ENCODE measurements at places on chromosomes 5 and 9. TPM values are rescaled to one million over a fixed set of nuclear protein-coding genes. Genes with fewer than 3 reads are reported as not detected.

GRCh38 chr5:154241021-154241420, 50.5 kb downstream of the GALNT10 start:
- DNase-seq: no peak

DNA sequence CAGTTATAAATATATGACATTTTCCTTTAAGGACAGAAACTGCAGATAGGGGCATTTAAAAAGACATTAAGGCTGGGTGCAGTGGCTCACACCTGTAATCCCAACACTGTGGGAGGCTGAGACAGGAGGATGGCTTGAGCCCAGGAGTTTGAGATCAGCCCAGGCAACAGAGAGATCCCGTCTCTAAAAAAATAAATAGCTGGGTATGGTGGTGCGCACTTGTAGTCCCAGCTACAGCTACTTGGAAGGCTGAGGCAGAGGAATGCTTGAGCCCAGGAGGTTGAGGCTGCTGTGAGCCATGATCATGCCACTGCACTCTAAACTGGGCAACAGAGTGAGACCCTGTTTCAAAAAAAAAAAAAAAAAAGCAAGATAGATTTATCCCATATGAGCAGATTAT, 63.6 kb downstream of the CSNK1A1 start:
- no peak for DNase-seq

DNA sequence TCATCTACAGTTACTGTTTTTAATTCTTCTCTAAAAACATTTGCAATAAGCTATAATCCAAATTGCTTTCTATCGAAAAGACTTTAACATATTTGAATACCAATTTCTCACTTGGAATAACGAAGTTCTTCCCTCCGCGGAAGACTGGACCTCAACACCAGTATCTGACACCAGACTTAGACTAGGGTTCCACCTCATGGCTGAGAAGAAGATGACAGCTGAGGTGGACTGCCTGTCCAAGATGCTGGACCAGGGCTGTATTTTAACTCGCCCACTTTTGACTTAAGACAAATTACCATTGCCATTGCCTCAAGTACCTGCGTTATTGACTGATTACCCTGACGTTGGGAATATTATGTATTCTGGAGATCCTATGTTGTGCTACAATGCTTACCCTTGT, 34.1 kb downstream of the ZMAT2 start:
- no peak for DNase-seq

DNA sequence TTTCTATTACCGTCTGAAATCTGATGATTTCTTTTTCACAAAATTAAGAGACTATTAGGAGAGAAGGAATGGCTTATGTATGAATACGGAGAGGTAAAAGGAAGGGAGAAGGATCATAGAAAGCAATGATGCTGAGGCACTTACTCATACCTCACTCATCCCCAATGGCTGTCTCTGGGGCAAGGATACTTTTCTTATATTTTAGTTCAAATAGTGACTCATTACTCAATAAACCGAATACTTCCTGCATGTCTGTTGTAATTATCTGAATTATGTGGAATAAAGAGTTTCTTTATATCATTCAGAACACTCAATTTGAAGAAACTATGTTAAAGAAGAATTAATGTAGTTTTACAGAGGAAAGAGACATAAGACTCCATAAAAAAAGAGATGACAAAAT, 284.5 kb upstream of the NUDT12 start:
- no peak for DNase-seq

DNA sequence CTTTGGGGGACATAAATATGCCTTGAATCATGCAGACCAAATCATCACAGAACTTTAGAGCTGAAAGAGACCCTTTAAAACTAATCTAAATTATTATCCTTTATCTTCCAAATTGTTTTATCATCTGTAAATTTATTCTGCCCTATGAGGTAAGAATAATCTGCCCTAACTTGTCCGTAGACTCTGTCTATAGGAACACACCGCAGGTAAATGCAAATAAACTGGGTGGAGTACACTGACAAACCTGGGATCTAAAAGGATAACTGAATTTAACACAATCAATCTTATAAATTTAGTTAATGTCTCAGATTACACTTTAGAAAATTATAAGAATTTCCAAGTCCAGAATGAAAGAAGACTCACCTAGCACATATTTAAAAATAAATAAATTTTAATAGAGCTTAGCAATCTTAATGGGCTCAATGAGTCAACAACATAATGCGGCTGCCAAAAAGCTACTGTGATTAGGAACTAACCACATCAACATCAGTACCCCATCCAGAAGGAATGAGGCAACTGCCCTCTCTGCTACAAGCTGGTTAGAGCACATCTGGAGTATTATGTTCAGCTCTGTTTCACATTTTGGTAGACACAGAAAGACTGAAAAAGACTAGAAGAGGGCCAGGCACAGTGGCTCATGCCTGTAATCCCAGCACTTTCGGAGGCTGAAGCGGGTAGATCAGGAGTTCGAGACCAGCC, 5.6 kb downstream of the MEGF9 start:
- DNase-seq: no peak

GRCh38 chr9:114207034-114207810, 51.9 kb downstream of the COL27A1 start:
- DNase-seq: no peak

The PCDHB4 gene
- 1.9 TPM for polyA plus RNA-seq

The PHF24 gene
- 0.33 TPM for polyA plus RNA-seq

DNA sequence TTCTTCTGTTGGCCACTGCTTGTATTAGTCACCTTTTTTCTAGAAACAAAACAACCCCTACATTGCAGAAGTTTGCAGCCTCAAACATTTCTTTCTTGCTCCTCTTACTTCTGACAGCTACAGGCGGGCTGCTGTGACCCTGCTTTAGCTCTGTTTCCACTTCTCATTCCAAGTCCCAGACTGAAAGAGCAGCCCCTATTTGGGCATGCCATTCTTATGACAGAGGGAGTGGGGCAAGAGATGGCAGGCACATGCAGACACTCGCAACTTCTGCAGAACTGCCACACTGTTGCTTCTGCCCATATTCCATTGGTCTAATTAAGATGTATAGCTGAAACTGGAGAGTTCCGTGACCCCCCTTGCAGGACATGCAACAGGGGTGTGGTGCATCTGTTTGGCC, 19.6 kb upstream of the RPS23 start:
- DNase-seq: no peak

DNA sequence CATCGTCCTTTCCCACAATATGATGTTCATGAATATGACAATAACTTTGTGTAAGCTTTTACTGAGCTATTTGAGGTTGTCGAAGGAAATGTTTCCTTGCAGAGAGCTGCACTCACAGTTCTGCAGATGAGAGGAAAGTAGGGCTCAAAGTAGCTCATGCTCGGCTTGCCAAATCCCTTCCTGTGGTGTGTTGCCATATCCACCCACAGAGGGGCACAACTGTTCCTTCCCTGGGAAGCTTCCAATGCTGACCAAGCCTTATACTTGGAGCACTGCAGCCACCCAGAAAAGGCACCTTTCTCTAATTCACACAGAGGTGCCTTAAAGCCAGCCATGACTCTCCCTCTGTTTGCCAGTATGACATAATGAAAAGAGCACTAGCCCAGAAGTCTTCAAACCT, 390.3 kb downstream of the CAAP1 start:
- DNase-seq: no peak

GRCh38 chr5:7874639-7875038, 5.7 kb downstream of the MTRR start:
- no peak for DNase-seq

The IL33 gene
- polyA plus RNA-seq: 7.3 TPM

The TICAM2 gene
- polyA plus RNA-seq: 2.1 TPM

DNA sequence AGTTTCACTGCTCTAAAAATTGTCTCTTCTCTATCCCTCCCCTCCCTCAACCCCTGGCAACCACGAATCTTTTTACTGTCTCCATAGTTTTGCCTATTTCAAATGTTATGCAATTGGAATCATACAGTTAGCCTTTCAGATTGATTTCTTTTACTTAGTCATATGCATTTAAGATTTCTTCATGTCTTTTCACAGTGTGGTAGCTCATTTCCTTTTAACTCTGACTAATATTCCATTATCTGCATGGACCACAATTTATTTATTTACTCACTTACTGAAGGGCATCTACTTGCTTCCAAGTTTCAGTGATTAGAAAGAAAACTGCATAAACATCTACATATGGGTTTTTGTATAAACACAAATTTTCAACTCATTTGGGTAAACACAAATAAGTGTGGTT, 372.3 kb downstream of the CDH18 start:
- DNase-seq: no peak

- no peak for DNase-seq
Observed at GRCh38 chr5:95449460-95449859, 58.3 kb downstream of the FAM81B start.

DNA sequence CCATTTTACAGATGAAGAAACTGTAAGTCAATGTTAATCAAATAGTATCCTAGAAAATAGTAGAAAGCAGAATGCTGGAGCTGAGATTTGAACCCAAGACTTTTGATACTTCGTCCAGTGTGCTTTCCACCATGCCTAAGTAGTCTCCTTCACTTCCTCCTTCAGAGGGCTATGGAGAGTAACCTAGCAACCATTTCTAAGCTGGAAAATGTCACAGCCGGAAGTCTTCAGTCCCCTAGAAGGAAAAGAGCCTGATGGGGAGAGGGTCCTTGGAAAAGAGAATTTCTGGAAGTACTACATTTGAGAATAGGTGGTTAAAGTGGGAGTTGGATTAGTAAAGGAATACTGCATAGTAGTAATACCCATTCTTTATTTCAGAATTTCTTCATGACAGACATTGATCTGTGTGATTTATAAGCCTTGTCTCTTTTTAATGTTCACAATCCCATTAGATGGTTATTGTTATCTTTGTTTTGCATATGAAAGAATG, 32.7 kb downstream of the PCDHAC2 start:
- no peak for DNase-seq

GRCh38 chr5:134006115-134006514, 1.3 kb upstream of the VDAC1 start:
- no peak for DNase-seq

GRCh38 chr9:122822056-122822455, 6.3 kb downstream of the PDCL start:
- no peak for DNase-seq

The PFN3 gene
- polyA plus RNA-seq: 2.0 TPM

The DAPK1 gene
- 92.1 TPM for polyA plus RNA-seq

- no peak for DNase-seq
Observed at GRCh38 chr5:10118150-10118549, 131.5 kb downstream of the ATPSCKMT start.

The SLCO4C1 gene
- 26.7 TPM for polyA plus RNA-seq
